Cardiac muscle cell (in vitro differentiated cells and primary cell): ENCODE measurements at places on chromosomes 16 and 17.

- DNase-seq = peak; percentile 46
Measured at GRCh38 chr17:50312308-50312707, 33.6 kb upstream of the XYLT2 start.

DNA sequence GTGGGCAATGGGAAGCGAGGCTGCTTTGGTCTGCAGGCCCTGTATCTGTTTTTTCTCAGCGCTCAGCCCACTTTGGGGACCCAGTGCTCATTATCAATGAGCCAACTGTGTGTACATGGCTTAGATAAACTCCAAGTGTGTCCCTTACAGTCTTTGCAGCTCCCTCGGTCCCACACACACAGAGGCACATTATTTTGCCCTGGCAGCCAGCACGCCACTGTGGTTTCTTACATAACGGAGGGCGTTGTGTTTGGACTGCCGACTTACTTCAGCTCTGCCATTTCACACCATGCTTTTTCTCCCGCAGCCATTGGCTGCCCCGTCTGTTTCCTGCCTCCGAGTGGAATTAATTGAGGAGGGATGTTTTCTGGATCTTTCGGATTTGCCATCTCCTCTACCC lies 56.5 kb upstream of the CLEC18A start:
- DNase-seq = peak; percentile 62

GRCh38 chr17:21352221-21352980 lies 23.8 kb upstream of the KCNJ12 start:
- no peak for DNase-seq

GRCh38 chr16:68786685-68787418 lies 49.8 kb downstream of the CDH1 start:
- DNase-seq = no peak

DNA sequence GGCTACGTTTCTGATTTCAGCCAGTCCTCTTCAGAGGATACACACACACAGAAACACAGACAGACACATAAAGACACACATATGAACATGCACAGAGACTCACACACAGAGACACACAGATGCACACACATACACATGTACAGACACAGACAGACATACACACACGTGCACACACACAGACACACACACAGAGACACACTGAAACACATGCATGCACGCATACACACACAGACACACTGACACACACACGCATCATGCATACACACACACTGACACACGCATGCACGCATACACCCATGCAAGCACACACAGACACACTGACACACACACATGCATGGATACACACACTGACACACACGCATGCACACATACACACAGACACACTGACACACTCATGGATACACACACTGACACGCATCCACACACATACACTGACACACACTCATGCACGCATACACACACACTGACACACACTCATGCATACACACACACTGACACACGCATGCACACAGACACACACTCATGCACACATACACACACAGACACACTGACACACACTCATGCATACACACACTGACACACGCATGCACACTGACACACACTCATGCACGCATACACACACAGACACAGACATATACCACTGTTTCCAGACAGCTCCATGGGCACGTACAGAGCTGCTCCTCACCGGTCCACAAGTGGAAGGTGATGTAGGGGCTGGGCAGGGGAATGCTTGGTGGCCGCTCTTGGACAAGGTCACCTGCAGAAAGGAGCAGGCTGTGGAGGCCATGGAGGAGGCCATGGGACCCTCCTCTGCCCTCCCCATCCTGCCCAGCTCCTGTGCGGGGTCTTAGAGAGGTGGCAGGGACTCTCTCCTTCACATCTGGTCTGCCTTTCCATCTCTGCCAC lies 30.1 kb upstream of the MFSD6L start:
- DNase-seq = no peak

DNA sequence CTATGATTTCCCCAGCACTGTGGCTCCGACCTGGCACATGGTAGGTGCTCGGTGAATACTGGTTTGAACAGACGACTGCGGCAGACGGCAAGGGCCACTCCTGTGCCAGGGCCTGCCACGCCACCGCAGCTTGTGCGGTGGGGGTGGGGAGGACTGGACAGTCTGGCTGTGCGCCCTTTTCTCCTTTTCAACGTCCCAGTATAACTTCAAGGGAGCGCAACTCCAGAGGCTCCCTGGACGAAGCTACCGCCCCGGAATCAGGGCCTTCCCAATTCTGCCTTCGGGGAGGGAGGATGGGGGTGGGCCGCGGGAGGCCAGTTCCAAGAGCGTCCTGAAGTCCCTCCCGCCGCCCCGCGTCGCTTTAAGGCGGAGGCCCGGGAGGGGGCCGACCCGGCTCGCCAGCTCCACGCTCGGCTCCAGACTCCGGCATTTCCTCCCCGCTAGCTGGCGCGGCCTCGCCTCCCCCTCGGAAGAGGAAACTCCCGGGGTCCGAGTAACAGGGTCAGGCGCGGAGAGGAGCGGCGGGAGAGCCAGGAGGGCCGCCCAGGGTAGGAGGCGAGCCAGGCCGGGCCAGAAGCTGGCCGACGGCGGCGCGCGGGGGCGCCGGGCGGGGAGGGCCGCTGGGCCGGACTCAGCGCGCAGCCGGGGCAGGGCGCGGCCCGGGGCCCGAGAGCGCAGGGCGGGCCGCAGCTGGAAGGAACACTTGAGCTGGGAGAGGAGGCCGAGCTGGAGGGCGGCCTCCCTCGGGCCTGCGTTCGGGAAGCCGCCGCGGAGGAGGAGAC lies at the start of gene ITPRIPL2:
ITPRIPL2 (plus strand) TSS at position 388 of the 782 bp plus-strand sequence. CDS start 498 bp downstream, outside the sequence.
- DNase-seq = peak; percentile 71

DNA sequence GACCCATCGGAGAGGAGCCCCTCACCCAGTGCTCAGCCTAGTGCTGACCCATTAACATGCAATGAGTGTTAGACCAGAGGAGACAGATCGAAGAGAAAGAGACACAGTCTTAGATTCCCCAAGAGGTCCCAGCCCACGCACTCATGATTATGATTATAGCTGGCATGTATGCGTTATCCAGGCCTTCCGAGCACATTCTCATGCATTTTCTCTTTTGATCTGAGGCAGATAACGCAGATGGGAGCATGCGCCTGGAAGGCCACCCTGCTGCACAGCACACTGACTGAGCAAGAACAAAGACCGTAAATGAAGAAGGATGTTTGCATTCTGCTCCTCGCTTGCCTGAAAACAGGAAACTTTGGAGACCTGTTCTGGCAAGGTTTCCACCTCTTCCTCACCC lies 232.7 kb downstream of the SOX9 start:
- no peak for DNase-seq

DNA sequence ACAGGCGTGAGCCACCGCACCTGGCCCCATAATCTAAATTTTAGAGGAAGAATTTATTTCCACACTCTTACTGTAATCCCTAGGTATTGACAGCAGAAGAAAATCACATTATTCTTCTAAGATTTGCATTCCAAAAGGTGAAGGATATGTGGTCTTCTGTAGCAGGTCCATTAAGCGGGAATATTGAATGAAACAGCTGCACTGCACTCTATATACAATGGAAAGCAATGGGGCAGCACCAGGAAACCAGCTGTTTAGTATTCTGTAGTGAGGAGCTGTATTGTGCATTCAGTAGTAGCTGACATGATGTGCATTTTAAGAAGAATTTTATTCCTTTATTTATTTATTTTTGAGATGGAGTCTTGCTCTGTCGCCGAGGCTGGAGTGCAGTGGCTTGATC lies 49.6 kb downstream of the PSMD12 start:
- DNase-seq = no peak

GRCh38 chr17:64146418-64147109 lies 16.6 kb upstream of the ERN1 start:
- peak; percentile 77 for DNase-seq

DNA sequence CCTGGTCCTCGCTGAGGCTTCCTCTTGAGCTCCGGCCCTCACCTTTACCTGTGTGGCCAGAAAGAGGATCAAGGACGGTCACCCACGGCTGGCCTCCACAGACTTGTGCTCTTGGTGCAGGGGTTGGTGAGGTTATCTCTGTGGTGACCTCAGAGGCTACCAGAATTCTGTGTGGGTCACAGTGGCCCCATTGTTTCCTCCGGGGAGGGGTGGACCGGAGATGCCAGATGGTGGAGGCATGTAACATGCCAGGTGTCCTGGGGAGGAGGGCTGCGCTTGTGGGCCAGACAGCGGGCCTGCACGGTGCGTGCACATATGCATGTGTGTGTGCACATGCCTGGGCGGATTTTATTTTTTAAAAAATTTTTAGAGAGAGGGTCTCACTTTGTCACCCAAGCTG lies 6.3 kb downstream of the SGCA start:
- no peak for DNase-seq

- DNase-seq = no peak
Measured at GRCh38 chr16:3194792-3195191, 6.8 kb downstream of the OR1F1 start.

GRCh38 chr17:18256776-18257175 lies 1.8 kb downstream of the FLII start:
- DNase-seq = no peak

DNA sequence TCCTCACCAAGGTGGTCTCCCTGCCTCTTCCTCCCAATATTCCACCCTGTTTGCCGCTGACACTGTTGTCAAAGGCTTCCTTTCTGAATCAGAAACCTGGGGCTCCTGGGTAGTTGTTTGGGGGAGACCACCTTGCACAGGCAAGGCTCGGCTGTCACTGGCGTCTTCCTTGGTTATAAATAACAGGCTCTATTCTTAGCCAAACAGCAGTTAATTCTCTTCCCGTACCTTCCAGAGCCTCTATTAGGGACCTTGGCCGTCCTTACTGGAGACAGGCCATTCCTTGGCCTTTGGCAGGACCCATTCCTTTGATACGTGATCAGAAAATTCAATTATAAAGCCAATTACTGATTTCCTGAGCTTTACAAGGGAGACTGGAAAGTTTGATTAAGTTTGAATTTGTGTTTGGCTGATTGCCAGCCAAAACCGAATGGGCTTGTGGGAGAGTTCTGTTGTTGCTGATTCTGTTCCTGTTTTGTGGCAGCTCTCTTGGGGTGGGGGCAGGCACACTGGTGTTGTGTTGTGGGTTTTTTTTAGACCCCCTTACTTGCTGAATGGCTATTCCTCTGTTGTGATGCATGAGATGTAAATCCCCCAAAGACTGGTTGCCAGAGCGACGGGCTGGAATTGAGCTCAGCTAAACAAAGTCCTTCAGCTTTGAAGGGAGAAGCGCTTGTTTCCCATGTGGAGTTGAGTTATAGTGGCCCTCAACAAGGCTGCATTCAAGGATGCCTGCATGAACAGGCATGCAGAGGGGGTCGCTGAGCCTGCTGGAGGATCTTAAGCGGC lies 104.6 kb downstream of the GNAO1 start:
- peak; percentile 30 for DNase-seq

- no peak for DNase-seq
Measured at GRCh38 chr17:81664051-81664470, 2.3 kb downstream of the OXLD1 start.

- DNase-seq = no peak
Measured at GRCh38 chr17:21186399-21187187, 27.4 kb downstream of the TMEM11 start.

DNA sequence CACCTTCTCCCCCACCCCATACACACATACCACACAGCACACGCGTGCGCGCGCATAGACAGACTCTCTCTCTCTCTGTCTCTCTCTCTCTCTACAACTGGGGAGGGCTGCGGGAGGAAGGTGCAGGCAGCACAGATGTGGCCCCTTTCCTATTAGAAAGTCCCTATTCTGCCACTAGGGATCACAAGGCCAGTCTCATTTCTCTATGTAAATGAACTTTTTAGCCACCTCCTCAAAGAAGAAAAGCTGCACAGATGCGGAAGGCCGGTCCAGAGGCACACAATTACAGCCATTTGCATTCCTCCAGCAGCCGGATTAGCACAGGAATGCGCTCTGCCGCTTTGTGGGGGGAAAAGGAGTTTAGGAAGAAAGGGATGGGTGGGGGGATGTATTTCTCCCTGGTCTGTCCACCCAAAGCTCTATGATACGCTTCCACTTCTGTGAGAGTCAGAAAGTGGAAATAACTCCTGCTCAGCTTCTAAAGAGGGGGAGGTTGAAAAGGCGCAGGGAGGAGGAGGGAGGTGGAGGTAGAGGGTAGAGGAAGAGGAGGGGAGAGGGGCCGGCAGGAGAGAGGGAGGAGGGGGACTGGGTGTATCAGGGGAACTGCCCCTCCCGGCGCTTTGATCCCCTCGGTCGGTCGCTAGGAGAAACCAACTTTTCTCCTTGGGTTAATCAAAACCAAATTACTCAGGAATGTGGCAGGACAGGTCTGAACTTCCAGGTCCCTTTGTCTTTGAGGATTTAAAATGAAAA lies 11.7 kb downstream of the ZFHX3 start:
- DNase-seq = peak; percentile 46

DNA sequence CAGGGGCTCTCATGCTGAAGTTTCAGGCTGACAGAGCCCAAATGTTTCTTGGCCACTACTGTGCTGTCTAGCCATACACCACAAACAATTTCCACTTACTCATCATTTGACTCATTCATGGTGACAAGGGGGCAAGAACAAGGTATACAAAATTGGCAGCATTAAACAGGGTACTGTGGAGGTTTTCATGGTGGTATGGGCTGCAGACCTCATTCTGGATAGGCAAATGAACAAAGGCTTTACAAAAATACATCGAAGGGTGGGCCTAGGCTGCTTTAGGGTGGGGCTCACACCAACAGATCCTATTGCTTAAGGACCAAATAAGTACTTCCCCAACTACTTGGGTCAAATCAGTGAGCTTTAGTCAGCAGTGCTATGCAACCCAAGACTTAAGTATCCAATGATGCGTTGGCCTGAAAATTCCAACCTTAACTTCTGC lies 53.0 kb downstream of the N4BP1 start:
- peak; percentile 35 for DNase-seq

DNA sequence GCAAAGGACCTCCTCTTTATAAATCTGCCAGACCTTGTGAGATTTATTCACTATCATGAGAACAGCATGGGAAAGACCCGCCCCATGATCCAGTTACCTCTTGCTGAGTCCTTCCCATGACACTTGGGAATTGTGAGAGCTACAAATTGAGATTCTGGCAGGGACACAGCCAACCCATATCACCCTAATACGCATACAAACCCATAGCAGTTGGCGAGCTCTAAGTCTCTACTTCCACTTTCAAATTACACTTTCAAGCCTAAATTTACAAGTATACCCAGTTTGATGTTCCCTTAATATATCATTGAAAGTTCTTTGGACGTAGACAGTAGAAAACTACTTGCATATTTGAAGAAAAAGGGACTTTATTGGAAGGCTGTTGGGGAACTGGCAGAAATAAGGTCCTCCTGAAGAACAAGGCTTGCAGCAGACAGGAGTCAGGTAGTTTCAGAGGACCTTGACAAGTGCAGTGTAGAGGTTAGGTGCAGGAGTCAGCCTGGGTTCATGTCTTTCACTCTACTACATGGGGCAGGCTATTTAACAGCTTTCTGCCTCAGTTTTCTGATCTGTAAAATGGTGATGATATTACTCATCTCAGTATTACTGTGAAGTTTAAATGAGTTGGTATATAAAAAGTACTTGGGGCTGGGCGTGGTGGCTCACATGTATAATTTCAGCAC lies 107.9 kb upstream of the EEF2KMT start:
- DNase-seq = no peak

- no peak for DNase-seq
Measured at GRCh38 chr16:31561426-31562233, 33.9 kb downstream of the AHSP start.

GRCh38 chr17:75838410-75838809 lies 5.8 kb downstream of the UNC13D start:
- no peak for DNase-seq
